Activated naive CD4-positive, alpha-beta T cell (primary cell): ENCODE measurements at places on chromosomes 2 and 18.

- DNase-seq, result no peak
Measured at GRCh38 chr2:143594161-143594560, 464.9 kb downstream of the ARHGAP15 start.

GRCh38 chr2:74074487-74074886 lies 73.2 kb downstream of the BOLA3 start:
- DNase-seq, result no peak

DNA sequence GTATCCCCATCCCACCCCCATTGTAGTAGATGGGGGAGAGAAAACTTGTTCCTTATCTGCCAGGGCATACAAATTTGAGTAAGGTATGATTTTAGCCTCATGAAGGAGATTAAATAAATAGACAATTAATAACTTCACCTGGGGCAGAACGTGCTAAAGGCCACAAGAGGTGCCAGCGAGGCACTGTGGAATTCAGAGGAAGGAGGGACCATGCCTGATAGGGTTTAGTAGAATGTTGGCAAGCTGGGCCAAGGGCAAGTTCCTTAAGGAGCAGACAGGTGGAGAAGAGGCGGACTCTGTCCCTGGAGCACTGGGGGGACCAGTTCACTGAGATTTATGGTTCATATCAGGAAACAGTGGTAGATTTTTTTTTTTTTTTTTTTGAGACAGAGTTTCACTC lies 22.5 kb downstream of the STAMBP start:
- no peak for DNase-seq

- DNase-seq, result no peak
Measured at GRCh38 chr18:49813069-49813318, 339 bp downstream of the ACAA2 start.

- DNase-seq, result peak; percentile 78
Measured at GRCh38 chr2:229922449-229923386, at the start of gene FBXO36. FBXO36 (plus strand) TSS chr2:229922503; CDS start chr2:229922514, 11 bp downstream.

DNA sequence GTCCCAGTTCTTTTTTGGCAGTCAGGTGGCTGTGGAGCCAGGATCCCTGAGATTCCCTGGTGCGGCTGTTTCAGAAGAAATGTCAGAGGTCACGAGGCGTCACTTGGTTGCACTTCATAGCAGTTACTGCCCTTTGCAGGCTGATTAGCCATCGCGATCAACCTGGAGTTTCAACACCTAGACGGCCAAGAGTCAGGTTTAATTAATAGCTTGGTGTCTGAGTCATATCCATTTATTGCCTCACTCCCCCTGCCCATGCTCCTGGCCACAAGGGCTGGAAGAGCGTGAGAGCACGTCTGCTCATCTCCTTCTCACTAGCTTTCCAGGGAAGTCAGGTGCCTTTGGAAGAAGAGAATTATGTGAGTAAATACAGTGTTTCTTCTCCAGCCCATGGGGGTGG lies 552.3 kb downstream of the TSN start:
- DNase-seq, result no peak

GRCh38 chr2:30105556-30105955 lies 41.3 kb upstream of the YPEL5 start:
- DNase-seq, result no peak

GRCh38 chr2:10920764-10921388 lies 9.1 kb downstream of the KCNF1 start:
- DNase-seq, result no peak

DNA sequence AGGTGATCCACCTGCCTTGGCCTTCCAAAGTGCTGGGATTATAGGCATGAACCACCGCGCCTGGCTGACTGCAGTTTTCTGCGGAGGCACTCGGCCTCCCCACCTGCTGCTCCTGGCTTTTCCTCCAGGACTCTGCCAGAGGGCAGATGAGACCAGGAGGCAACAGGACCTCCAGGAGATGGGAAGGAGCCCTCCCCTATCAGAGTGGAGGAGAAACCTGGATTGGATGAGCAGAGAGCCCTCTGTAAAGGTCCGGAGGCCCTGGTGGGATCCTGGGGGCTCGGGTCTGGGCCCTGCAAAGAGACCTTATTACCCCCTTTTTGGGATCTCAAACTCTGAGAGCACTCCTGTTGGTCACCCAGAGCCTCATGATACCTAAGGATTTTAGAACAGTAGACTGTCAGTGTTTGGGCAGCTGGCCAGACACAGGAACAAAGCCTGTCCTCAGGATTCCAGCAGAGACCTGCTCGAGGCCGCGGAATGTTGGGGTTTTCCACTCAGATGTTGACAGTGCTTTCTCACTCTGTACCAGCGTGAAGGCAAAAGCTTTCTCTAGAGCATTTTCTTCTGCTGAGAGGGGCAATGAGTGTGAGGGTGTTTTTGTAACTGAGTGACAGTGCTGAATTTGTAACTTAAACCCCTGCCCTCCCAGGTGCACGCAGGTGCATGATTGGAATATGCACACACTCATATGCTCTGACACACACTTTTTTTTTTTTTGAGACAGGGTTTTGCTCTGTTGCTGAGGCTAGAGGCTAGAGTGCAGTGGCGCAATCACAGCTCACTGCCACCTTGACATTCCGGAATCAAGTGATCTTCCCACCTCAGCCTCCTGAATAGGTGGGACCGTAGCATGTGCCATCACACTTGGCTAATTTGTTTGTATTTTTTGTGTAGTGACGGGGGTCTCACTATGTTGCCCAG lies 48.4 kb downstream of the NPPC start:
- no peak for DNase-seq

- DNase-seq, result no peak
Measured at GRCh38 chr2:176133389-176133788, 3.9 kb downstream of the HOXD8 start.

DNA sequence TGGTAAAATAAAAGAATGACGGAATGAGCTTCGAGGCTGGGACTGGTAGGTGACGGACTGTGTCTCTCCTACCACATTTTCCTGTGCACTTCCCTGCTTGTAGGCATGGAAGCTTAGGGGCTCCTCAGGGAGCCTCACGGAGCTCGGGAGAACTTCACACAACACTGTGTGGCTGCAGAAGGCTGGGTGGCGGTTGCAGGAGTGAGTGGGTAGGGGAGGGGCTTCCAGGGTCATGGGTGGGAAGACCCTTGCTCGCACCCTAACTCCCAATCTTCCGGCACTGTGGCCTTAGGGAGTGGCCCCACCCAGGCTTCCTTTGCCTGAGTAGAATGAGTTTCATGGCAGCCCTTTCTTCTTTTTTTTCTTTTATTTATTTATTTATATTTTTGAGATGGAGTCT lies 128.6 kb downstream of the INHBB start:
- no peak for DNase-seq

DNA sequence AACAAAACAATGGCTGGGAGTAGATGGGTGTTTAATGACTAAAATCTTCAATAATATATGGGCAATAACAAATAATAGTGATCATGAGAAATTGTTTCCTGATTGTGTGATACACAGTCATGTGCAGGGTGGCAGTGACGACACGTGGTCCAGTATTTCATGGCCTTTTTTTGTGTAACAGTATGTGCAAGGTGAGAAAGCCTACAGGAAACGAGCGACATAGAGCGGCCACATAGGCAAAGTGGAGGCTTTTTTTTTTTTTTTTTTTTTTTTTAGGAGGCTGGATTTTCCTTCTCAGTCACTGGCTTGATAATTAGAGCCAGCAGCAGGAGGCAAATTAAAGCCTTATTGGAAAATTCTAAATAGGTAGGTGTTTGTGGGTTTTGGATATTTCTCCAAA lies 123.7 kb downstream of the MYO3B start:
- no peak for DNase-seq

- no peak for DNase-seq
Measured at GRCh38 chr18:50649821-50650220, 89.9 kb downstream of the MAPK4 start.

DNA sequence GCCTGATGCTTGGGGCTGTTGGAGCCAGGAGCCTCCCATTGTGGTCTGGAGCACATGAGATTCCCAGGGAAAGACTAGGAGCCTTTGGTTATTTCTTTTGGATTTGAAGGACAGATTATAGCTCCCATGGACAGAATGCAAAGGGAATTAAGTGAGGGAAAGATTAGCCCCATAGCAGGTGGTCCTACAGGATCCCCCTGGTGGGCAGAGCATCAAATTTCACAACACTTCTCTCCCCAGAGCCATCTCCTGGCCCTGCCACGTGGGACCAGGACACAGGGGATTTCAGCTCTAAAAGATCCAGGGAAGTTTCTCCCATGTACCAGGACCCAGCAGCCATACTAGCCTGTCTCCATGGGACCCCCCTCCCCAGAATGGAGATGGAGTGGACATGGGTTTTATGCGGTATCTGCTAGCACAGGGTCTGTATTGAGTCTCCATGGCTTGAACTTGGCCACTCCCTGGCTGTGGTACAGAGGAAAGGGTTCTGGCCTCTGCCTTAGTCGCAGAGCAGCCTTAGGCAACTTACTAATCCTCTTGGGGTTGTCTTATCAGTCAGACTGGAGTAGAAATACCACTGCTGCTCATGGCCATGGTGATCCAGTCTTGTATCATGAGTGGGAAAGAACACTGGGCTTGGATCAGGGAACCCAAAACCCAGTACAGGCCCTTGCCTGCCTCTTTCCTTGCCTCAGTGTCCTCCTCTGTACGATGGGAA lies 6.8 kb upstream of the PLB1 start:
- no peak for DNase-seq

GRCh38 chr2:158967114-158967730 lies 1.2 kb upstream of the TANC1 start:
- DNase-seq, result no peak

GRCh38 chr18:29823671-29824070 lies 1218.9 kb downstream of the DSC3 start:
- no peak for DNase-seq

DNA sequence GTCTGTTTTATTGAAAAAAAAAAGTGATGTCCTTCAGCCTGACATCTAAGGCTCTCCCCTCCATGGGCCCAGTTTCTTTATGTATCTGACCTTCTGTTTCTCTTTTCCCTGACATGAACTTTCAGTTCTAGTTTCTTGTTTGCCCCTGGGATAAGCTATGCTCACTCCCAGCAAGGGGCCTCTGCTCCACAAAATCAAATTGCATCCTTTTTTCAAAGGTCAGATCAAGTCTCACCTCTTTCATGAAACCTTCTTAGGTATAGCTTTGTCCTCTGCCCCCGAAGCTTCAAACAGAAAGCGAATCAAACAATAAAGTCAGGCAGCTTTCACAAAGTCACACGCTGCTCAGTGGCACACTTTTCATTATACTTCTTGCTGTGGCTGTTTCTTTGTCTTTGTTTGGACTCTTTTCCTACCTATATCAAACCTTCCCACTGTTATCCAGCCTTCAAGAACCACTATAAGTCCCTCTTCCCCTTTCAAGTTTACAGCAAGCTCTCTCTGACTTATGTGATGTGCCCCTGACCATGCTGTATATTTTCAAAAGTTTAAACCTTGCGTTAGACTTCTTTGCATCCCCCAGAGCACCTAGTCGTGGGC lies 23.3 kb downstream of the MAP3K19 start:
- DNase-seq, result no peak

- DNase-seq, result no peak
Measured at GRCh38 chr18:58453913-58454317, 175.0 kb downstream of the ALPK2 start.

DNA sequence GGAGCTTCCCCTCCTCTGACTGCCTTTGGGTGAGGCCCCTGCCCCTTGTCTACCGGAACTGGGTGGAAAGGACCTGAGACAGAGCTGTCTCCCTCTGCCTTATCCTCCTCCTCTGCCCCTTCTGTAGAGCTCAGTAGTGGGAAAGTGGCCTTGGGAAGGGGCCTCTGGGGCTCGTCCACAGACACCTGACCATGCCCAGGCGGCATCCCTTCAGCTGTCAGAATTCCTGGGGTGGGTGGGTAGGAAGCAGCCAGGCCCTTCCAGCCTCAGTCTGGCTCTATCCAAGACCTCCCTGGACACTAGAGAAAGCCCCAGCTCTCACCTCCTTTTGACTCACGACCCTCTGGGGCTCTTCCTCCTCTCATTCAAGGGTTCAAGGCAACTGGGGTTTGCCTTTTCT lies 35.6 kb downstream of the B3GNT2 start:
- DNase-seq, result no peak

DNA sequence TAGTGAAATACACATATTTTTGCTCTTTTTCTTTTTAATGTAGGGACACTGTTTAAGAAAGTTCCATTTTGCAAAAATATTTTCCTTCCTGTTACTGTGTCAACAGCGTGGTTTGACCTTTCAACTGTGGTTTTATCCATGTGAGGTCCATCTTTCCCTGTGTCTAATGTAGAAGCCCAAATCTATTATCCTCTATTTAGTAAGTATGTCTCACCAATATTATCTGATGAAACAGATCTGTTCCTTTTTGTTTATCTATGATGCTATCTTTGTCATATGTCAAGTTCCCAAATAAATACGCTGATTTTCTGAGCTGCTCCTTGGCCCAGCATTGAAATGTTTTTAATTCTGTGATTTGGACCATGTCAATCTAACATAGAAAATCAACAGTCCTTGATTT lies 3.5 kb upstream of the ARHGAP15 start:
- DNase-seq, result no peak

DNA sequence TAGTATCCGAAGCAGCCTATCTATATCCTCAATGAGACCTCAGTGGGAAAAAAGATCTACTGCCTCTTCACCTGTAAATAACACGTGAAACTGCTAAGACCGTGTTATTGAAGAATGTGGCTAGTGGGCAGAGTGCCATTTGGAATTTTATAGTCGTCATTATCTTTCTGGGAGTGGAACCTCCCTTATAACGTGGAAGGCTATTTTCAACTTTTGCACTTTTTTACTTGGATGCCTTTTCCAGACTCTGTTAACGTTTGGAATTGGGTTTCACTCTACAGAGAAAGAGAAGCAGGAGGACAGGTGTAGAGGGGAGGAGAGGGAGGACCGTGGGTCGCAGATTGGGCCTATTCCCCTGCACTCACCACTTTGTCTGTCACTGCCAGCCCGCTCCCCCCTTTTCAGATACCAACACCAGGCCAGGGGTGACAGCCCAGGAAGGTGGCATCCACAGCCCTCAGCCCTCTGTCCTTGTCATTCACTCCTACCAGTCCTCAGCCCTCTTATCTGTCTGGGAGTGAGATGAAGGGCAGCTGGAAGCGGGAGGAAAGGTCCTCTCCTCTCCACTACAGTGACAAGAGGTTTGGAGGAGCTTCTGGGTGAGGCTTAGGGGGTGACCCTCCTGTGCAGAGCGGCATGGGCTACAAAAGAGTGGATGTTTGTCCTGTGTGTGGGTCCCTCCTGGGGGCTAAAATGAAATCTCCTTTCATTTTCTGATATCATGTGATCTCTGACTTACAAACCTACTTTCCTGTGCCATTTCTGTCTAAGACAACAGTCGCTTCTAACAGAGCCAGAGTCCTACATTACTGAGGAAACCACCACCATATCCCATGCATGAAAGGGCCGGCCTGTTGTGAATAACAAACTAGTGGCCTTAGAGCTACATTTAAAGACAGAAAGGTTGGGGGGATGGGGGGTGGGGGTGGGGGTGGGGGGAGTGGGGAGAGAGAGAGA lies 23.9 kb upstream of the CEP68 start:
- no peak for DNase-seq

DNA sequence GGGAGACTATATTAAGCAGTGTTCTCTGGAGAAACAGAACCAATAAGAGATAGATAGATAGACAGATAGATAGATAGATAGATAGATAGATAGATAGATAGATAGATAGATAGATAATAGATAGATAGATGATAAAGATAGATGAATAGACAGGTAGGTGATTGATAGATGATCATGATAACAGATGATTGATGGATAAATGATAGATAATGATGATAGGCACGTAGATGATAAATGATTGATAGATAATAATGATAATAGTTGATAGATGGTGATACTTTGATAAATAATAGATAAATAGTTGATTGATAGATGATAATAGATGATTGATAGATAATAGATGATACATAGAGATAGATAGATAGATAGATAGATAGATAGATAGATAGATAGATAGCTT lies 48.5 kb downstream of the BOD1L2 start:
- DNase-seq, result no peak

GRCh38 chr18:74840492-74841167 lies 243.0 kb downstream of the ZNF407 start:
- DNase-seq, result no peak
